ENCODE measurements at places on chromosomes 2 and 18.

- no peak for DNase-seq
Observed at GRCh38 chr2:180728928-180729559, 251.4 kb upstream of the UBE2E3 start.

DNA sequence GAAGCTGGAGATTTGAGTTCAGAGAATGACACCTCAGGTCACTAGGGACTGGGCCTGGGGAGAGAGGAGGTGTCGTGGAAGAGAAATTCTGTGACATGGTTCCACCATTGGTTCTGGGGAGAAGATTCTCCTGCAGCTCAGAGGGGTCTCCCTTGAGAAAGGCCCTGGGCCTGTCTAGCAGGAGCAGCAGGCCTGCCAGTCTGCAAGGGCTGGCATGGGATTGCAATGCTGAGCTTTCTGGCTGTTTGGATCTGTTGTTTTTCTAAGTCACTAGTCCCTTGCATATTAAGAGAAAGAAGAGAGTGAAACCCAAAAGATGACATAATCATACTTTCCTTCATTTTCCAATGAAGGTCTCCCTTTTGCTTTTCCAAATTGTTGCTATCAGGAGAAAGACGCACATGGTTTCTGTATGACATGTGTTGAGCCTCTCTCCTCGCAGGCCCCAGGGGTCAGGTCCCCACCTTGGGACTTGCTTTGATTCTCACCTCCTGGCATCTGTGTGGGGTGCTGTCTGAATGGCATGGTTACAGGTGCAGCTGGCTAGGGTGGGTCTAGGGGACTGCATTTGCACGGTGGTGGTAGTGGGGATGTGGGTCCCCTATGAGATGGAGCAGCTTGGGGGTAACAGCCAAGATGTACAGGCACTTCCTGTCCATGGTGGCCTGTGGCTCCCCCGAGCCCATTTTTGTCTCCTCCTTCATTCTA is 117.8 kb downstream of the GLI2 start:
- DNase-seq = no peak

DNA sequence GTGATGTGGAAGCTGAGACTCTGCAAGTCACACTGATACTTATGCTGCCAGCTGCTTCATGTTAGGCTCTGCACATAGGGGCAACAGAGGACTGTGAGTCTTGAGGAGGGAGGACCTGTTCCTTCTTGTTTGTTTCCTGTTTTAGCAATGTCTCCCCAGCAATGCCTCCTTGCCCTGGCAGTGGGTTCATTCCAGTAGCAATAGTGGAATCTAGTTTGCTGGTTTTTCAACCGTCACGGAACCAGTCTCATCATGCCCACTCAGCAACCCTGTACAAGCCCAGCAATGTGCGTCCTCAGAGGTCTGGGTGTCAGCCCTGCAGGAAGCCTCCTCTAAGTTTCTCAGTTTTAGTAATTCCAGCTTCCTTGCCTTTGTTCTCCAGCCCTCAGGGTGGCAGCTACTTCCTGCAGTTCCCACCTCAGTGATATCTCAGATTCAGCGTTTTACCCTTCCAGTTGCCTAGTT is 20.5 kb upstream of the ITGB6 start:
- DNase-seq = no peak

DNA sequence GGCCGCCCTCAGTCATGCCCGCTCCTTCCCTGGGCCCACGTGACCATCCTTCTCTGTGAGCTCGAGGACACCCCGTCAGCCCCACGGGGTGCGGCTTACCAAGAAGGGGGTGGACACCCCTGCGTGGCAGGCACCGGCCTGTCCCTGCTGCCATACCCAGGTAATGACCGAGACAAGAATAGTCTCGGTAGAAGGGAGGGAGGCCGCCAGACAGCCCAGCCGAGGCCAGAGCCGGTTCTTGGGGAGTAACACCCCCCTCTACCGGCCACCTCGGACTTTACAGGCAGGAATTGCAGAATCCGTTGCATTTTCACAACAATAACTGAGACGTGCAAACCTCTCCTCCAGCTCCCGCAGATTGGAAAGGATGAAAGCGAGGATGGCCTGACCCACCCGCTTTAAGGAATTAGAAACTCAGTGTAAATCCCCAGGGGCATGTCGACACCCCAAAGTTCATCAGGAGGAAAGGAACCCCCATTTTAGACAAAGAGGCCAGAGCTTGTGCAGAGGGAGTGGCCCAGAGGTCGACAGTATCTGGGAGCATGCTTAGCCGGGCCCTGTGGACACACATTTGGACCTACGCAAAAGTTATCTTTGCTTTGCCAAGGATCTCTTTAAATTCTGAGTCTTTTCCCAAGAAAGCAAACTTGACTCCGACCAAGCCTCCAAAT is 60.1 kb upstream of the GLI2 start:
- no peak for DNase-seq

GRCh38 chr2:208984376-208985090 is 439.3 kb upstream of the MAP2 start:
- DNase-seq = no peak

GRCh38 chr2:23695890-23696751 is 230.8 kb downstream of the ATAD2B start:
- no peak for DNase-seq

DNA sequence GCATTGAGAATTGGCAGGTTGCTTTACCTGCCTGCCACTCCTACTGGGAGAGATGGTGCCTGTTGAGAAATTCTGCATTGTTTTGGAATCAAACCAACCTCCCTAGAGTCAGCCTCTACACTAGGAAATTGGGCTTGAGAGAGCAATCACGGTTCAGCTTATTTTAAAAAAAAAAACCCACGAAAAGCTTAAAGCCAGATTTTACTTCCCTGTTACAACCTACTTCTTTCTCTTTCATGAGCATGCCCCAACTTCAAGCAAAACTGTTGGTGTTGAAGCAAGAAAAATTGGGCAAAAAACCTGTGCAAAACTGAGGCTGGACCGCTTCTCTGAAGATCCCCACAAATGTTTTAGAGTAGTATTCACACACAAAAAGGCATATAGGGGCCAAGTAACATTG is 134.6 kb upstream of the ZEB2 start:
- no peak for DNase-seq

DNA sequence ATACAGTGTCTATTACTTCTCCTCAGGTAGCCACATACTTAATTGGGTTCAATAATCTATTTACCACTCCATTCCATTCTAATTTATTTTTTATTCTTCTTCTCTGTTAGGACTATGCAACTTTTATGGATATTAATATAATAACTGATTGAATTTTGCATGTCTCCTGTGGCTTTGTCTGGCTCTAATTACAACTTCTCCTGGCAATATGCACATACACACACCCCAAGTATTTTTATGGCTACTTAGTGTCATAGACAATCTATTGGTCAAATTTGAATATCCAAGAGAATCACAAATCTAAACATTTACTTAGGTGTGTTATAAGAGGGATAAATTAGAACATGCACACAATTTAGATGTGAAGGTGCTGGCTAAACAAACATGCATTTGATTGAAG is 73.1 kb downstream of the BOD1L2 start:
- DNase-seq = no peak

GRCh38 chr18:9239720-9240119 is 94.9 kb upstream of the TWSG1 start:
- no peak for DNase-seq

All from Panc1 (cell line).